ENCODE measurements at places on chromosomes 7 and 10.

GRCh38 chr7:80008039-80008438 is 126.6 kb upstream of the GNAI1 start:
- DNase-seq, result no peak

DNA sequence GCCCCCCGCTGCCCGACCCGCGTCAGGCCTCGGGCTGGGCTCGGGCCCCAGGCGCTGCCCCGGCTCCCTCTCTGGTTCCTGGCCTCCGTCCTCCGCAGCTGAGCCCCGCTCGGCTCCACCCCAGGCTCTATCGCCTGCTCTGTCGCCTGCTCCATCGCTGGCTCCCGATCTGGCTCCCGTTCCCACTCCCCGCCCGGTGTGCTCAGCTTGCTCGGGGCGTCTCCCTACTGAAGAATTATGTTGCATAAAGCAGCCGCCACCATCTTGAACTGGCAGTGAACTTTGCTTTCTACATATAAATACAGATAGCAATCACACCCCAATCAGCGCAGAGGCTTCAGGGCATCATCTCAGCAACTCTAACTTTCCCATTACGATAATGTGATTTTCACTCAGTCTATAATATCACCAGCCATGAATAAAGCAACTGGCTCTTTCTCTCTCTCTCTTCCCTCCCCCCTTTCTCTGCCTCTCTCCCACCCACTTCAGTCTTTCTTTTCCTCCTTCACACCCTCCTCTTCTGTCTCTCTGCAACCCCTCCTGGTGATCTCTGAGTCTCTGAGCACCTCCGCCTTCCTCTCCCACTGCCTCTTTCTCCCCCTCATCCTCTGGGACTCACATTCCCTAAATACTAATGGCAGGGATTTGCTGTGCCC is 43.3 kb upstream of the BTRC start:
- no peak for DNase-seq

DNA sequence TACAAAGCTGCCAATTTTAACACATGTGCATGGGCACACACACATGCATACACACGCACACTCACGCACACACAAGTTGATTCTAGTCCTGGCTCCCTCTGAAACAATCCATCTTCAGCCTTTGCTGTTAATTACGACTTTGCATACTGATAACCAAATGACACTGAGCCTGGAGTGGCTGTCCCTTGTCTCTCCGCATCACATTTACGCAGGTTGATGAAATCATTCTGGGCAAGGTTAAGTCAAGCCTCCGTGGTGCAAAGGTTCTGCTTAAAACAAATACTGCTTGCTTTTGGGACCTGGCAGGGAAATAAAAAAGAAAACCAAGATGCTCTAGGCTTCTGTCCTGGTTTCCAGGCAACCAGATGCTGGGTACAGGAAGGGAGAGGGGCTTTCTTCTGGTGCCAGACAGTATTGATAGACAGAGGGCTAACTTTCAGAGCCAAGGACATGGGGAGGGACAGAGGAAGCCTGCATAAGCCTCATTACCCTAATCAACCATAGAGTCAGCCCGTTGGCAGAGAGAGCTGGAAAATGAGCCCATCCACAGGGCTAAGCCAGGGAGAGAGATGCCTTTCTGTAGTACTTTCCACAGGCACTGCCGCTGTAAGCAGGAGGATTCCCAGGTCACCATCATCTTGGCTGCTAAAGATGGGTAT is 233.0 kb downstream of the WDR11 start:
- no peak for DNase-seq

GRCh38 chr7:105759670-105760550 is 116.5 kb downstream of the ATXN7L1 start:
- DNase-seq, result no peak

GRCh38 chr10:87695074-87695473 is 35.4 kb downstream of the PAPSS2 start:
- DNase-seq, result no peak

DNA sequence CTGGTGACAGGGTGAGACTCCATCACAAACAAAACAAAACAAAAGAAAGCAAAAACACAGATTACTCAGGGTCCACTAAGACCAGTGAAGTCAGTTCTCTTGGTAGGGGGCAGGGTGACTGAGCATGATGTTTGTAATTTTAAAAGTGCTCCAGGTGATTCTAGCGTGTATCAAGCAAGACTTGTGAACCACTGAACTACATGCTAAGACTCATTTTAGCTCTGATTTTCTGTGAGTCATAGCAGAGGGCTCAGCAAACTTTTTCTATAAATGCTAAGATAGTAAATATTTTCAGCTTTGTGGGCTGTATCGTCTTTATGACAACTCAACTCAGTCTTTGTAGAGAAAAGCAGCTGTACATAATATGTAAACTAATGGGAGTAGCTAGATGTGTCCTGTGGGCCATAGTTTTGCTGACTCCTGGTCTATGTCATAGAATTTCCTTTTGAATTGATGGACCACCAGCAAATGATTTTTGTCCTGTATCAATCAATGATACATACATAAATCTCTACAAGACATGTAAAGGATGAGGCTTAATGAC is 141.3 kb downstream of the CFTR start:
- DNase-seq, result no peak

DNA sequence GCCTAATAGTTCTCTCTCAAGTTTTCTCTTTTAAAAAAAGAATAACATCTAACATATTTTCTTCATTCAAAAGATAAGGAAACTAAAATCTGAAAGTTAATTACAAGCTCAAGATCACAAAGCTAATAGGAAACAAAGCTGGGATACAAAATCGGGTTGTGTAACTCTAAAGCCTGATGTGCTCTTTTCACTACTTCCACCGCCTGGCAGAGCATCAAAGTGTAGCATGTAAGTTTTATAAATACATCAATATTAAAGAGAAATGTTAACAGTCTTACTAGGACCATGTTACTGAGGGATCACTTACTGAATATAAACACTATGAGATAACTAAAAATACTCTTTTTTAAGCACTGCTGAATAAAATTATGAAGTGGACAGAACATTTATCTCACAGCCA is 97.2 kb downstream of the KMT2C start:
- DNase-seq, result no peak

- no peak for DNase-seq
Observed at GRCh38 chr10:52053497-52053896, 260.6 kb upstream of the DKK1 start.

GRCh38 chr7:131957338-131958020 is 401.1 kb upstream of the PODXL start:
- no peak for DNase-seq
